Amniotic stem cell (primary cell): ENCODE measurements at places on chromosomes 3 and 15.

- DNase-seq = no peak
These were observed 27.5 kb downstream of the BTLA start for GRCh38 chr3:112471596-112472325.

- no peak for DNase-seq
These were observed 213.8 kb downstream of the IL5RA start for GRCh38 chr3:2896308-2896939.

DNA sequence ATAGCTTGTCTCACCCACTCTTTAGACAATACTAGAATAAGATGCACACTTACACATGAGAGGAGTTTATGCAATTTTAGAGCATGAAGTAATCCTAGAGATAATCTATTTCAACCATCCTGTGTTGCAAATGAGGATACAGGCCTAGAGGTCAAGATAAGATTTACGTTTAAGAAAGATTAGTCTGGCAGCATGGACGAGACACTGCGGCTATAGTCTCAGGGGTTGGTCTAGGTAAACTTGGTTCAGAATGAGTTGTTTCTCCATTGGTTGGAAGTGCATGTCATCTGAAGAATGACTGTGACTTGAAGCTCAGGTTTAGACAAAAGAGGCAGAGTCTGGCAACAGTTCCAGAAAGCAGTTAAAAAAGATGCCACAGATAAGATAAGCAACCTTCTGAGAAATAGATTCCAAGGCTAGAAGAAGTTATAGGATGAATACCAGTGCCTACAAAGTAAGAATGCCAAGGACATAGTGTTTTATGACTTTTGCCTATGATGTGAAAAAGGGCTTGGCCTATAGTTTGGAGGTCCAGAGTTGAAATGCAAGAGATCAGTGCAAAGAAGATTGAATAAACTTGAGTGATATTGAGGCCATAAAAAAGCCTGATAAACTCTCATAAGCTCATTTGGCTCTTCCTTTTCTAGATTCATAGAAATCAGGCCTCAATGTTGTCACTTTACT is 631.0 kb downstream of the SQOR start:
- DNase-seq = no peak

GRCh38 chr3:45915518-45916231 is 27.6 kb upstream of the CXCR6 start:
- DNase-seq = no peak

- no peak for DNase-seq
These were observed 155.6 kb downstream of the LRRC28 start for GRCh38 chr15:99406716-99407487.

DNA sequence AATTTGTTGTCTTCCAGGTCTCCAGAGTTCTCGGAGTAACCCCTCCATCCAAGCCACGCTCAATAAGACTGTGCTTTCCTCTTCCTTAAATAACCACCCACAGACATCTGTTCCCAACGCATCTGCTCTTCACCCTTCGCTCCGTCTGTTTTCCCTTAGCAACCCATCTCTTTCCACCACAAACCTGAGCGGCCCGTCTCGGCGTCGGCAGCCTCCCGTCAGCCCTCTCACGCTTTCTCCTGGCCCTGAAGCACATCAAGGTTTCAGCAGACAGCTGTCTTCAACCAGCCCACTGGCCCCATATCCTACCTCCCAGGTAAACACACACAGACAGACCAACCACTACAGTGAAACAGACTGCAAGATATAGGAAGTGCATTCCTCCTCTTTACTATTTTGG is 87.9 kb upstream of the BLM start:
- no peak for DNase-seq

DNA sequence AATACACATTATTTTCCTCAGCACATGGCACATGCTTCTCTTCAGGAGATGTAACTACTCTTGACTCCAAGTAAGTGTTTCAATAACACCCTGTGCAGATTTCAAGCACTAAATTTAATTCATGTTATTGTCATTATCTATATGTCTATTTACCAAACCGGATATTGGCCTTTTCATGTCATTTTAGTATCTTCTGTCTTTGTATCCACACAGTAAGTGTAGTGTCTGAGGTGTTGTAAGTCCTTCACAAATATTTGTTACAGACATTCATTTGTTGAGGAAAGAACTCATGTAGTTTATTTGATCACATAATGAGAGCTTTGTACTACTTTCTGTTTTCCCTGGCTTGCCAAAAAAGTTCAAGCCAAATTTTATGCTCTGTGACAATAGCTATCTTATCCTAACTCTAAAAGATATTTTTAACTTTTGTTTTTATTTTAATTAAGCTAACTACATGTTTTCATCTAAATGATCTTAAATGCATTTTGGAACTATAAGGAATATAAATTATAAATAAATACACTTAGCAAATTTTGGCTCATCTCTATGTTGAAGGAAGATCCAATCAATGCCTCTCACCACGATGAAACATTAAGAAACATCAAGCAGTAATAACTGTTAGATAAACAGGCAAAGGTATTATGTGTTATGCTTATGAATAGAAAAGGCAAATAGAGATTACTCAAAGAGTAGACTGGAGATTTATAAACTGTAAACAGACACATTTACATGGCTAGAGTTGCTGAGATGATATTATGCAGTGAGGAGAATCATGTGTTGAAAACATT is 48.3 kb downstream of the SPTSSB start:
- no peak for DNase-seq

DNA sequence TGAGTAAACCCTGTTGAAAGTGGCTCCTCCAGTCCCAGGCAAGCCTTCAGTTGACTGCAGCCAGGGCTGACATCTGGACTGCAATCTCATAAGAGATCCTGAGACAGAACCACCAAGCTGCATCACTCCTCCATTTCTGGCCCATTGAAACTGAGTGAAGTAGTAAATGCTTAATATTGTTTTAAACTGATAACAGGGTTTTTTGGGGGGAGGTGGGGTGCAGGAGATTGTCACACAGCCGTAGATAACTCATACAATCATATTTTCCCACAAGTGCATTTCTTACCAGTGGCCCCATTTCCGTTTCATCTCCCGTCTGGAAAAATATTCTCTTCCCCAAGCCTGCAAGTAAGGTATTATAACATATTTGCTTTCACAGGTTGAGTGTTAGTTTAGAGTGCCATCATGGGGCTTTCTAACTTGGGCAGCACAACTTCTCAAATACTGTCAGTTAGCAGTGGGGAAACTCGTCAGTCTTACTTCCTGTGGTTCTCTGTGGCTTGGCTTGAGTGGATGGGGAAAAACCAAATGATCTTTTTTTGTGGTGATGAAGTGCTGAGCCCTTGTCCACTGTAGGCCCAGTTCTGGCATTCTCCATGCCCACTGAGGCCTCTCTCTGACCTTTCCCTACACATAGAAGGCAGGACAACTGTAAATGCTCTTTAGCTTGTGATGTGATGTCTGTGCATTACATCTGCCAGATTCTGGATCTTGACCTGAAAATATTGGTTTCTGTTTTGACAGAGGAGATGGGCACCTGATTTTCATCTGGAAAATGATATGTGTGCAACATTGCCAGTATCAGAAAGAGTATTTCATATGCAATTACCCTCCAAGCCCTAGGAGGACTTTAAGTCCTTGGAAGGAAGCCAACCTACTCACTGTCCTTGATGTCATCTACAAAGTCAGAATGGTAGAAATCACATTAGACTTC is 90.1 kb upstream of the BHLHE40 start:
- no peak for DNase-seq

DNA sequence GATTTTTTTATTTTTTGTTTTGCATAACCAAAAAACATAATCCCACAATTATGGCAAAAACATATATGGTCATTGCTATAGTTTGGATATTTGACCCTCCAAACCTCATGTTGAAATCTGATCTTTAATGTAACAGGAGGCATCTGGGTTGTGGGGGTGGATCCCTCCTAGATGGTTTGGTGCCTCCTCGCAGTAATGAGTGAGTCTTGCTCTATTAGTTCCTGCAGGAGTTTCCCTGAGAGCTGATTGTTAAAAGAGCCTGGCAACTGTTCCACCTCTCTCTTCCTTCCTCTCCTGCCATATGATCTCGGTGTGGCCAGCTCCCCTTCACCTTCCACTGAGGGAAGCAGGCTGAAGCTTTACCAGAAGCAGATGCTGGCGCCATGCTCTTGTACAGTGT is 33.2 kb upstream of the TRIM59 start:
- no peak for DNase-seq

DNA sequence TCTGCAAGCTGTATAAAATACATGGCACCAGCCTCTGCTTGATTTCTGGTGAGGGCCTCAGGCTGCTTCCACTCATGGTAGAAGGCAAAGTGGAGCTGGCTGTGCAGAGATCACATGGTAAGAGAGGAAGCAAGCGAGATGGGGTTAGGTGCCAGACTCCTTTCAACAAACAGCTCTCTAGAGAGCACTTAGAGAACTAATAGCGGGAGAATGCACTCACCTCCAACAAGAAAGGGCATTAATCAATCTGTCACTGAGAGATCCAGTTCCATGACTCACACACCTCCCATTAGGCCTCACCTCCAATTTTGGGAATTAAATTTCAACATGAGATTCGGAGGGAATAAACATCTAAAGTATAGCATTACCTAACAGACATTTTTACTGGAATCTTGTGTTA is 644.1 kb upstream of the ARRDC4 start:
- no peak for DNase-seq

- no peak for DNase-seq
These were observed 79.6 kb downstream of the DIPK2A start for GRCh38 chr3:144051211-144051610.

- no peak for DNase-seq
These were observed 17.3 kb downstream of the GJD2 start for GRCh38 chr15:34737477-34737876.

DNA sequence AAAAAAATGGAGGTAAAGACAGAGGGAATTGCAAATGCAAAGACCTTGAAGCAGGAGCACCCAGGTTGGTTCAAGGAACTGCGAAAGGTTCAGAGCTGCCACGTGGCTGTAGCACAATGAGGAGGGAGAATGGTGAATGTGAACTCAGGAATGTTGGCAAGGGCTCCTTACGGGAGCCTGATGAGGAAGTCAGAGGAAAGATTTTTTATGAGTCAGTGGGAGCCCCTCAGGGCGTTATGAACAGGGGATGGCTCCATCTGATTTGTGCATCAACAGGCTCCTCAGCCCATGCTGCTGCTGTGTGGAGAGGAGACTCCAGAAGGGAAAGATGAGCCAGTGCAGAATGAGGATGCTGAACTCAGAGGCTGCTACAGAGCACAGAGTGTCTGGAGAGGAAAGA is 194.4 kb downstream of the ARRDC4 start:
- DNase-seq = peak; percentile 4

DNA sequence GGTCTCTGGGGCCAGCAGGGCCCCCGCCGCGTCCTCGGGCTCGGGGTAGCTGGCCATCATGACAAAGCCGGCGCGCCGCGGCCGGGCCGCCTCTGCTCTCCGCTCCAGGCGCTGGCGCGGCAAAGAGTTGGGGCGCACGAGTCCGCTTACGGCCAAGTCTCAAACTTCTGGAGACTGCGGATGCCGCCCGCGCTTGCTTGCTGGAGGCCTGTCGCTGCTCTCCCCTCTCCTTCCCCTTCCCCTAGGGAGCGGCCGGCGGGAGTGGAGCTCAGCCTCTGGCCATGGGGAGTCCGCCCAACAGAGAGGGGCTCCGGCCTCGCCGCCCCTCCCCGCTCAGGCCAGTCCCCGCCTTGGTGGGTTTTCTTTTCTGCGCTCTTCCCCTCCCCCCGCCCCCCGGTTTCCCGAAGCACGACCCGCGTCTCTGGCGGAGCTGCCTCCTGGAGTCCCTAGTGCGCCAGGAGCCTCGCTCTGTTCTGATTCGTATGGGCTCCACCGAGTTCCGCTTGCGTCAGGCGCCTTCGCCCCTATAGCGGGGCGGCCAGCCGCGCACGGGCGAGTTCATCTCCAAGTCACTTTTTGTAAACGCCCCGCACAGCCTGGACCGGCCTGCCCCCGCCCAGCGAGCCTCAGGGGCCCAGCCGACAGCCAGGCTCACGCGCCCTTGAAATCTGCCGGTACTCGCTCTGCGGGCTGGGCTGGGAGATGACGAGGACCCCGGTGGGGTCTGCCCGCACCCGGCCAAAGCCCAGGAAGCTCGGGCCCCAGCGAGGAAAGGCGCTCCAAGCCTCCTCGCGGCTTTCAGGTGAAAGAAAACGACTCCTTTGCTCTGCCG is at the start of the genes FOXL2 and FOXL2NB:
Gene FOXL2, minus strand, starts transcription at position 475 of the 832 bp plus-strand sequence. Its CDS starts 415 bp downstream, at position 60.
Gene FOXL2NB, plus strand, starts transcription at position 555 of the 832 bp plus-strand sequence. Its CDS starts 148 bp downstream, at position 703.
- no peak for DNase-seq

DNA sequence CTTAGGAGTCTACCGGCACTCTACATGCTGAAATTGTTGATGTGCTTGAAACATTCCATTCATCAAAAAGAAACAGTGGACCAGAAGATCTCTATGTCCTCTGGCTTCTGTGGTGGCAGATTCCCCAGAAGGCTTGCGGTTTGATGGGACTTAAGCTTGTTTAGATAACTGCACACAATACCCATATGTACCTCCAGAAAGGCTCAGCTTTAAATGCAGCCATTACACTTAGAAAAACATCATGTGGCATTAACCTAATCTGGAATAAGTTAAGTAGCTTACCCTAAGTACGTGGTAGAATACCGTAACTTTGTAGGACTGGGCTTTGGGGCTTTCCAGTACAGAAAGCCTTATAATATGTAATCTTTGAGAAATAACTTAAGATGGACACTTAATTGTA is 187.3 kb downstream of the RBMS3 start:
- peak; percentile 16 for DNase-seq

- DNase-seq = no peak
These were observed 357.7 kb downstream of the OTOL1 start for GRCh38 chr3:161854232-161854771.

- no peak for DNase-seq
These were observed 95.9 kb upstream of the ATP2B2 start for GRCh38 chr3:10601151-10601856.

DNA sequence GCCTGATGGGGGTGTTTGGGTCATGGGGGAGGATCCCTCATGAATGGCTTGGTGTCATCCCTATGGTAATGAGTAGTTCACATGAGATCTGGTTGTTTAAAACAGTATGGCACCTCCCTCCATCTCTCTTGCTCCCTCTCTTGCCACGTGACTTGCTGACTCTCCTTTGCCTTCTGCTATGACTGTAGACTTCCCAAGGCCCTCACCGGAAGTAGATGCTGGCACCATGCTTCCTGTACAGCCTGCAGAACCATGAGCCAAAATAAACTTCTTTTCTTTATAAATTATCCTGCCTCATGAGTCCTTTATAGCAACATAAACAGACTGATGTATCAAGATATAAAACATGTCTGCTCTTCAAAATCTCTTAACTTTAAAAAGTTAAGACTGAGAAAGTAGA is 96.1 kb downstream of the TFDP2 start:
- DNase-seq = no peak

DNA sequence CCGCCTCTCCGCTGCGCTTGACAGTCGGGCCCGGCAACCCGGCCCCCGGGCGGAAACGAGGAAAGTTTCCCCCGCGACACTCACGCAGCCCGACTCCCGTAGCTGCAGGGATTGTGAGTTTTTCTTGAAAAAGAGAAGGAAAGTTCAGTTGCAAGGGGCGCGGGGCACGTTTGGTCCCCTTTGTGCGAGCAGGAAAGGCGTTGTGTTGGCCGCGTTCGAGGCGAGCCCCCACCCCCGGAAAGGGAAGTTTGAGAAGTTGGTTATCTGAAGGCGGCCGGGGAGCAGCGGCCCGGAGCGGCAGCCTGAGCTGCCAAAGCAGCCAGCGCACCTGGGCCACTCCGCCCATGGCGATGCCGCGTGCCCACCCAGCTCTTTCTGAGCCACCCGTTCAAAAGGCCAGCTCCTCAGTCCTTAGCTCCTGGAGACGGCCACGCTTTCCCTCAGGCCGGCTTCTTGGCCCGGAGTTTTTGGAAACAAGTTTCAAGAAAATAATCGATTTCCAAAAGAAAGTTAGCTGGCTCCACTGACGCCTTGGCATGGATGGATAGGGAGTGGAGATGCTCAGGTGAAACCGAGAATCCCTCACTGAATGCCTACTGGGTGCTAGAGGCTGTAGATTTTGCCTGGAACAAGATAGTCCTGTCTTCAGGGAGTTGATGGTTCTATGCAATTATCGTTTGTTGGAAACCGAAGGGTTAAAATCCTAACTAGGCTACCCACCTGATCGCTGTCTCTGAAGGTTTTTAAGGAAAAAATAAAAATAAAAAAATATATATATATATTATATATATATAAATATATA is 832 bp downstream of the TGFBR2 start:
- DNase-seq = no peak
